ENCODE measurements at places on chromosomes 16 and 17.

GRCh38 chr17:76121932-76122430, 18.4 kb upstream of the EXOC7 start:
- DNase-seq = no peak

- DNase-seq = no peak
Observed at GRCh38 chr17:33962857-33963655, 292.0 kb upstream of the CCL2 start.

DNA sequence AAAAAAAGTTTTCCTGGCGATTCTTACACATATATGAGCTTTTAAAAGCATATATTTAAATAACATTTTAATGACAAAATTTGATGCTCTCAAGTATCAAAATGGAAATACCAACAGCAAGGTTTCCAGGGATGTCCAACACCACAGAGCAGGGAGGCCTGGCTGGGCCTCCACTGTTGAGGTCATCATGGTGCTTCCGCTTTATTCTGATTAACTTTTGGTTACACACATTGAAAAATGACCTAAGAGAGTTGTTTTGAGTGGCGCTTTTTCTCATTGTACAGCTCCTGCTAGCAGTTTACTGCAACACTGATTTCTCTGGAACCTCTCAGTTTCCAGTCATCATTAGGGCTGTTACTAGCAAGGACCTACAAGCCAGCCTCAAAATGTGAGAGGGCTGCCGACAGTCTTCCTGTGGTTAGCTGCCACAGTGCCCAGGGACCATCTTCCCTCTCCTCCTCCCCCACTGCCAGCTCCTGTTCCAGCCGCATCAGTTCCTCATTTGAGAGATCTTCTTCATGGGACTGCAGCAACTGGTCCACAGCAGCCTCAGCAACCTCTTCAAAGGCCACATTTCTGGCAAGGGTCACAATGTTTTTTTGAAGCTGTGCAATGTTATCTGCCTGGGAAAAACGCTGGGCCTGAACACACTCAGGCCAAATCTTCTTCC, 21.3 kb downstream of the DEF8 start:
- peak; percentile 95 for DNase-seq

DNA sequence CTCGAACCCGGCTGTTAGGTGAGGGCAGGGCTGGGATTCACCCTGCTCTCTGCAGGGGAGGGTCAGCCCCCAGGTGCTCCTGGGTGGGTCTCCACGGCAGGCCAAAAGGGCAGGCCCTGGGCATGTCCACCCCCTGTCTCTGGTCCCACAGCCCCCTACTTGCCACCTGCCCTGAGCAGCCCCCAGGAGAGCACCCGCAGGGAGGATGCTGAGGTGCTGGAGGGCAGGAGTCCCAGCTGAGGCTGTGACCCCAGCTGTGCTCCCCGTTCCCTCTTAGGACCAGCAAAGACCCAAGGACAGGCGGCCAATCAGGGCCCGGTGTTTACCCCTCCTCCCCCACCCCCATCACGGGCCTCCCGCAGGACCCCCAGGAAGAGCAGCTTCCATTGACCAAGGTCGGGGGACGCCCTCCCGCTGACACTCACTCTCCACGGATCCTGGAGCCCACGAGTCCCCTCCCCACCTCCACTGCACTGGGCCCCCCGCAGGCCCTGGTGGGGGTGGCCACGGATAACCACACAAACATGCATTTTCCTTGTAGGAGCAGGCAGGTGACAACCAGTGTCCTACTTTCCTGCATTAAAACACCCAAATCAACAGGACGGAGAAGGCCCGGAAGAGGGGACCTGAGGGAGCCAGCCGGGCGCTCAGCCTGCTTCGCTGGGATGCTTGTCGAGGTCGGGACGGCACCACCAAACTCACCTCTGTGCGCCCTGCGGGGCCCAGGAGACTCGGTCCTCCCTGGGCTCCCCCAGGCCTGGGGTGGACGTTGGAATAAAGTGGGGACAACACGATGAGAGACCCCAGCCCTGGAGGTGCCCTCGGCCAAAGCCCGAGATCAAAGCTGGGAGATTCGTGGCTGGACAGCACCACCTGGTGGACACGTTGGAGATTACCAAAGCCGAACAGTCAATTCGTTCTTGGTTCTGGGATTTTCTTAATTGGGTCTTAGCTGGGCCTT, 22.5 kb upstream of the ENPP7 start:
- DNase-seq = peak; percentile 51

DNA sequence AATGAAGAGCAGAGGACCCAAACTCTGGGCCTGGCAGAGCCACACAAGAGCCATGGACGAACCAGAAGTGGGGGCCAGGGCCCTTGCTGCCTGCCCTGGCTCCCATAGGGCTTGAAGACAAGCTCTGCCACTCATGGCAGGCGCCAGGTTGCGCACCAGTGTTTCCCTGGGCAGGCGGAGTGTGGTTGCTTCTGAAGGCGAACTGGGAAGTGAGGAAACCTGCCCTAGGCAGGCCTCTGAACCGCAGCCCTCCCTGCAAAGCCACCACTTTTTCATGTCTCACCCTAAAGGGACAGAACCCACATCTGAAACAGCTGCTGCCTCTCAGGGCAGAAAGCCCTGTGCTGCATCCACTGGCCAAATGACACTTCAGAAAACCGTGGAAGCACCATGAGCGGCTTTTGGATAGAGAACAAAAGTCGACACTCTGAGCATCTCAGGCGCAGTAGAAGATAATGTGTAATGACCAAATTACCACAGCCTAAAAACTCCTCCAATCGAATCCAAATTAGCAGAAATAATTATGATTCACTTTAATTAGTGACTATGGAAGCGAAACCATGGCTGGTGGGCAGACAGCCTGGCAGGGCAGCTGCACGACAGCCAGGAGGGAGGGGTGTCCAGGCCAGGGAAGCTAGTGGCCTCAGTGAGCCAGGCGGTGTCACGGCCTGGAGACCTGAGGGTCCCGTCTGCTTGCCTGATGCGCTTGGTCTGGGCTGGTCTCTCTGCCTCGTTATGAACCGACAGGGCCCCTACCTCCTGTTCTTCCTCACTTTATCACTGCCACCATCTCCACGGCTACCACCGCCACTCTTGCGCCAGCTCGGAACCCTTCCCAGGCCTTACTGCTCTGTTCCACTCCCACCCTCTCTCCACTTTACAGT, 59.1 kb downstream of the PRMT7 start:
- peak; percentile 88 for DNase-seq

GRCh38 chr17:6109536-6109935, 39.4 kb downstream of the WSCD1 start:
- DNase-seq = no peak

- DNase-seq = peak; percentile 55
Observed at GRCh38 chr17:45021607-45022287, 29.7 kb downstream of the DCAKD start.

- DNase-seq = no peak
Observed at GRCh38 chr16:48121276-48121675, 34.5 kb downstream of the ABCC12 start.
